ENCODE measurements at places on chromosomes 16 and 17.
A peak's percentile ranks its signal among the peaks of the same experiment; 100 is the strongest.

- H3K36me3 ChIP-seq, result peaks cover 7% of the 10 kb centered on the region
- H3K27ac ChIP-seq, result no peak overlapping the region
- H3K4me3 ChIP-seq, result no peak overlapping the region
- no peaks in the 10 kb centered on the region for H3K27me3 ChIP-seq
- no peak for DNase-seq
- peaks cover 34% of the 10 kb centered on the region for H3K4me1 ChIP-seq
These were observed 72.6 kb downstream of the NLK start for GRCh38 chr17:28115046-28115445.

DNA sequence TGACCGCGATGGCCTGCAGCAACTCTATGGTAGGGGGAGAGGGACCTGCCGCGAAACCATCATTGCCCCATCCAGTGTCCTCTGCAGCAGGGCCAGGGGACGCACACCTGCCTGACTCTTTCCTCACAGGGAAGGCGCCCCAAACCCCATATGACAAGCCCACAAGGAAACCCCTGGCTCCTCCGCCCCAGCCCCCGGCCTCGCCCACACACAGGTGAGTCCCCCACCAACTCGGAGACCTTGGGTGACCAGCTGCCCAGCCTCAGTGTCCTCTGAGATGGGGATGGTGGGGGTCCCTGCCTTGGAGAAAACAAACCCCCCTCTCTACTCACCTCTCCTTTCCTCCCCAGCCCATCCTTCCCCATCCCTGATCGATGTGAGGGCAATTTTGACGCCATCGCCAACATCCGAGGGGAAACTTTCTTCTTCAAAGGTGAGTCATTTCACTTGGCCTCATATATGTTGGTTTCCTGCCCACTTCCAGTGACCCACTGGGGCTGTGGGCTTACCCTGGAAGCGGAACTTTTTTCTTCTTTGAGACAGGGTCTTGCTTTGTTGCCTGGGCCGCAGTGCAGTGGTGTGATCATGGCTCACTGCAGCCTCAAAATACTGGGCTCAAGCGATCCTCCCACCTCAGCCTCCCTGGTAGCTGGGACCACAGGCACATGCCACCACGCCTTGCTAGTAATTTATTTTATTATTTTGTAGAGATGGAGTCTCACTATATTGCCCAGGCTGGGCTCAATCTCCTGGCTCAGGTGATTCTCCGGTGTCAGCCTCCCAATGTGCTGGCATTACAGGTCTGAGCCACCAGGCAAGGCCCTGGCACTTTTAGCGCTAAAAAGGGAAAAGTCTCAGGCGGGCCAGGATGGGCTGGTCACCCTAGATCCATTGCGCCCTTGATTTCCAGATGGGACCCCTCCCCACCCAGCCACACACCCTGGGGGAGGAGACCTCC, 8.0 kb upstream of the IL32 start:
- peaks cover 1% of the 10 kb centered on the region for H3K36me3 ChIP-seq
- peak overlapping the region; percentile 15 for H3K4me3 ChIP-seq
- H3K27ac ChIP-seq, result no peak overlapping the region
- peaks cover 23% of the 10 kb centered on the region for H3K4me1 ChIP-seq
- DNase-seq, result no peak

DNA sequence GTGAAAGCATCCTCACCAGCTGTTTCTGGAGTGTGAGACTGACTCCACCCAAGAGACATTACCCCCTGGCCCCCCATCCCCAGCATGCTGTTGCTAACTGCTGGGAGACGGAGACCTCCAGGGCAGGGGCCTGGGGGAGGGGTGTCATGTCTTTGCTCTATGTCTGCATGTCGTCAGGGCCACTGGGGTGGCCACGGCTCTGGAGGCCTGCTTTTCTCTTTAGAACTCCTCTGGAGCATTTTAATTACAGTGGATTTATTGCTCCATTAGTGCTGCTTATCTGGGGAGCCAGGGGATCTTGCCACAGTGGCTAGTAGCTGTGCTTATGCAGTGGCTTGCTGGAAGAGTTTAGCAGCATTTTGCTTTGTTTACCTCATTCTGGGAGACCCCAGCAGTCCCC, 32.3 kb downstream of the CLEC16A start:
- H3K36me3 ChIP-seq, result peaks cover 74% of the 10 kb centered on the region
- H3K27me3 ChIP-seq, result no peaks in the 10 kb centered on the region
- peaks cover 17% of the 10 kb centered on the region for H3K4me1 ChIP-seq
- H3K4me3 ChIP-seq, result no peak overlapping the region

GRCh38 chr16:53968896-53969295, 264.9 kb downstream of the FTO start:
- H3K36me3 ChIP-seq, result peaks cover 5% of the 10 kb centered on the region
- no peak overlapping the region for H3K27ac ChIP-seq
- H3K27me3 ChIP-seq, result no peaks in the 10 kb centered on the region
- H3K4me3 ChIP-seq, result no peak overlapping the region

DNA sequence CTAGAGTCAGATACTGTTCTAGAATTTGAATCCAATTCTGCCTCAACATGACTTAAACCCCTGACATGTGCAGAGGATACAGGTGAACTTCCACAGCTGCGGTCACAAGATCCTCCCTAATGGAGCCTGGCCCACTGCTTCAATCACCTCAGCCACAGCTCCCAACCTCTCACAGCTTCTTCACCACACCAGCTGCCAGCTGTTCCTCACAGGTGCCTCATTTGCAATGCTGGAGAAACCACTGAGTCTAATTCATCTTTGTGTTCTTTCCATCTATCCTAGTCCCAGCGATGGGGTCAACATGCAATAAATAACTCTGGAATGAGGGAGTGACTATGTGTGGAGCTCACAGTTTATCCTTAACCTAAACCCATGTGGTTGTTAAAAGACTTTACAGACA, 72.0 kb upstream of the MAF start:
- H3K27me3 ChIP-seq, result peaks cover 2% of the 10 kb centered on the region
- H3K4me3 ChIP-seq, result no peak overlapping the region
- DNase-seq, result no peak
- H3K27ac ChIP-seq, result no peak overlapping the region
- no peaks in the 10 kb centered on the region for H3K4me1 ChIP-seq

GRCh38 chr16:79668502-79668901, 68.0 kb upstream of the MAF start:
- H3K4me1 ChIP-seq, result no peaks in the 10 kb centered on the region
- H3K27me3 ChIP-seq, result peaks cover 7% of the 10 kb centered on the region
- no peak for DNase-seq
- H3K27ac ChIP-seq, result no peak overlapping the region
- H3K4me3 ChIP-seq, result no peak overlapping the region

- DNase-seq, result no peak
- H3K4me1 ChIP-seq, result peaks cover 22% of the 10 kb centered on the region
- H3K4me3 ChIP-seq, result no peak overlapping the region
- H3K36me3 ChIP-seq, result no peaks in the 10 kb centered on the region
- H3K27ac ChIP-seq, result no peak overlapping the region
- H3K27me3 ChIP-seq, result peaks cover 13% of the 10 kb centered on the region
These were observed 48.1 kb downstream of the BEAN1 start for GRCh38 chr16:66475232-66475631.

GRCh38 chr16:72873853-72874252, 174.1 kb downstream of the ZFHX3 start:
- H3K27ac ChIP-seq, result no peak overlapping the region
- no peak overlapping the region for H3K4me3 ChIP-seq
- H3K36me3 ChIP-seq, result no peaks in the 10 kb centered on the region
- DNase-seq, result no peak
- H3K4me1 ChIP-seq, result peaks cover 5% of the 10 kb centered on the region

GRCh38 chr17:55274355-55275255, 9.8 kb downstream of the HLF start:
- no peaks in the 10 kb centered on the region for H3K4me1 ChIP-seq
- no peak overlapping the region for H3K4me3 ChIP-seq
- H3K27ac ChIP-seq, result no peak overlapping the region
- H3K36me3 ChIP-seq, result no peaks in the 10 kb centered on the region

GRCh38 chr16:86041807-86042206, 142.8 kb downstream of the IRF8 start:
- peaks cover 8% of the 10 kb centered on the region for H3K4me1 ChIP-seq
- no peaks in the 10 kb centered on the region for H3K36me3 ChIP-seq
- no peak overlapping the region for H3K4me3 ChIP-seq
- peaks cover 23% of the 10 kb centered on the region for H3K27me3 ChIP-seq

DNA sequence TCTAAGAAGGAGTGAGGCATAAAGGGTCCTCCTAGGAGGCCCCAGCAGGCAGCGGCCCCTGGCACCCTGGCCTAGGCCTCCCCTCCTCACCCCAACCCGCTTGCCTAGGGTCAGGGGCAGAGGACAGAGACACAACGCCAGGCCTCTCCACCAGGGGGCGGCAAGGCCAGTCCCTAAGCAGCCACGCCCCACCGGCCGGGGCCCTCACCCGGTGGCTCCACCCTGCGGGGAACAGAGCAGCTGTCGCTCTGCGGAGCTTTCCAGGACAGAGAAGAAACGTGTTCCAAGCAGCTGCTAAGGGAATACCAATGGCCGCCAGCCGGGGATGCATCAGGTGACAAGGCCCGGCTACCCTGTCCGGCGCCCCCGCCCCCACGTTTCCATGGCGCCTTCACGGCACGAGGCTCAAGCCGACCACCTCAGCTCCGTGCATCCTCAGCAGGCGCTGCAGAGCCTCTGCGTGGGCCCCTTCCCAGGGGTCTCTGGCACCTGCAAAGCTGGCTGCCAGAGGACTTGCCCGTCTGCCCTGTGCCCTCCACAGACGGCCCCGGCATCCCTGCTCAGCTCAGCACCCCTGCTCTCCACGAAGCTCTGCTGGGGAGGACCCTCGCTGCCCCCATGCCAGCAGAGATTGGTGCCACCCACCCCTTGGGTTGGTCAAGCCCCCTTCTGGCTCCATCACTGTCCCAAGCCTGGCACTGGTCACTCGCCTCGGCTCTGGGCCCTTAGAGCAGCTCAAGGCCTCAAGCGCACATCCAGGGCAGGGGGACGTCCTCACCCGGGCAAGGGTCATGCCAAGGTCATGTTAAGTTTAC, 5.6 kb downstream of the ZNF598 start:
- peaks cover 38% of the 10 kb centered on the region for H3K4me1 ChIP-seq
- no peak overlapping the region for H3K27ac ChIP-seq
- H3K27me3 ChIP-seq, result no peaks in the 10 kb centered on the region
- peaks cover 36% of the 10 kb centered on the region for H3K36me3 ChIP-seq
- H3K4me3 ChIP-seq, result no peak overlapping the region

GRCh38 chr17:39094607-39095308, 56.7 kb downstream of the PLXDC1 start:
- no peak for DNase-seq
- H3K27ac ChIP-seq, result no peak overlapping the region
- H3K4me3 ChIP-seq, result no peak overlapping the region
- peaks cover 60% of the 10 kb centered on the region for H3K4me1 ChIP-seq

DNA sequence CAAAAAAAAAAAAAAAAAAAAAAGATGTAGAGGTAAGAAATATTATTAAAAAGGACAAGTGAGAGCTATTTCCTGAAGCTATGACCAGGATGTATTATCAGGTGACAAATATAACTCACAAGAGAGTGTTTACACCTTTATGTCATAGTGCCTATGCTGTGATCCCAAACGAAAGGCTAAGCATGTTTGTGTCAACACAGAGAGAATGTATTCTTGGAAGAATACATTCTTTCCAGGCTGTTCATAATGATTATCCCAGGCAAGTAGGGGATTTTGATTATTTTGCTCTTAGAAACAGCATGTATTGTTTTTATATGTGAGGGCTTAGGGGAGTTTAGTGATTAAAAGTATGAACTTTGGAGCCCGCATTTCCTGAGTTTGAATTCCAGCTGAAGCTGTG, 175.0 kb downstream of the SPECC1 start:
- no peaks in the 10 kb centered on the region for H3K36me3 ChIP-seq
- H3K27me3 ChIP-seq, result no peaks in the 10 kb centered on the region
- no peaks in the 10 kb centered on the region for H3K4me1 ChIP-seq

DNA sequence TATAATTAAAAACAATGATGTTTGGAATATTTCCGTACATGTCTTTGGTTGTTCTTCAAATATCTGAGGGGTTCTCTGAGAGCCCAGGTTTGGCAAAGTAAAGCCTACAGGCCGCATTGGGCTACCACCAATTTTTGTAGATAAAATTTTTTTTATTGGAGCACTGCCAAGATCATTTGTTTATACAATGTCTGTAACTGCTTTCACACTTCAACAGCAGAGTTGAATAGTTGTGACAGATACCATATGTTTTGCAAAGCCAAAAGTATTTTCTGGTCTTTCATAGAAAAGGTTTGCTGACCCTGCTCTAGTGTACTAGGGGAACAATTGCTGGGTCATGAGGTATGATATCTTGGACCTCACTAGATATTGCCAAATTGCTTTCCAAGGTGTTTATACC, 10.5 kb downstream of the PPM1D start:
- no peaks in the 10 kb centered on the region for H3K27me3 ChIP-seq
- DNase-seq, result no peak
- H3K36me3 ChIP-seq, result peaks cover 8% of the 10 kb centered on the region
- H3K27ac ChIP-seq, result no peak overlapping the region
- H3K4me3 ChIP-seq, result no peak overlapping the region

DNA sequence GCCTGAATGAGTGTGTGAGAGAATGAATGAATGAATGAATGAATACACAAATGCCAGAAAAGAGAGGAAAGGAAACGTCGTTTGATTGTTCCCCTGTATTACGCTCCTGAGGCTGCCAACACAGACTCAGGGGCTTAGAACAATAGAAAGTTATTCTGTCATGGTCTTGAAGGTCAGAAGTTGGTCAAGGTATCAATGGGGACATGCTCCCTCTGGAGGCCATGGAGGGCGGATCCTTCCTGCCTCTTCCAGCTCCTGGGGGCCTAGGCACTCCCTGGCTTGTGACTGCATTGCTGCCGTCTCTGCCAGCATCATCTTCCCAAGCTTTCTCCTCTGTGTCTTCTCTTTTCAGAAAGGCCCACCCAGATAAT, 1.5 kb upstream of the SLC38A8 start:
- H3K27ac ChIP-seq, result no peak overlapping the region
- peaks cover 18% of the 10 kb centered on the region for H3K27me3 ChIP-seq
- no peak overlapping the region for H3K4me3 ChIP-seq
- no peaks in the 10 kb centered on the region for H3K4me1 ChIP-seq
- DNase-seq, result no peak
- peaks cover 13% of the 10 kb centered on the region for H3K36me3 ChIP-seq

DNA sequence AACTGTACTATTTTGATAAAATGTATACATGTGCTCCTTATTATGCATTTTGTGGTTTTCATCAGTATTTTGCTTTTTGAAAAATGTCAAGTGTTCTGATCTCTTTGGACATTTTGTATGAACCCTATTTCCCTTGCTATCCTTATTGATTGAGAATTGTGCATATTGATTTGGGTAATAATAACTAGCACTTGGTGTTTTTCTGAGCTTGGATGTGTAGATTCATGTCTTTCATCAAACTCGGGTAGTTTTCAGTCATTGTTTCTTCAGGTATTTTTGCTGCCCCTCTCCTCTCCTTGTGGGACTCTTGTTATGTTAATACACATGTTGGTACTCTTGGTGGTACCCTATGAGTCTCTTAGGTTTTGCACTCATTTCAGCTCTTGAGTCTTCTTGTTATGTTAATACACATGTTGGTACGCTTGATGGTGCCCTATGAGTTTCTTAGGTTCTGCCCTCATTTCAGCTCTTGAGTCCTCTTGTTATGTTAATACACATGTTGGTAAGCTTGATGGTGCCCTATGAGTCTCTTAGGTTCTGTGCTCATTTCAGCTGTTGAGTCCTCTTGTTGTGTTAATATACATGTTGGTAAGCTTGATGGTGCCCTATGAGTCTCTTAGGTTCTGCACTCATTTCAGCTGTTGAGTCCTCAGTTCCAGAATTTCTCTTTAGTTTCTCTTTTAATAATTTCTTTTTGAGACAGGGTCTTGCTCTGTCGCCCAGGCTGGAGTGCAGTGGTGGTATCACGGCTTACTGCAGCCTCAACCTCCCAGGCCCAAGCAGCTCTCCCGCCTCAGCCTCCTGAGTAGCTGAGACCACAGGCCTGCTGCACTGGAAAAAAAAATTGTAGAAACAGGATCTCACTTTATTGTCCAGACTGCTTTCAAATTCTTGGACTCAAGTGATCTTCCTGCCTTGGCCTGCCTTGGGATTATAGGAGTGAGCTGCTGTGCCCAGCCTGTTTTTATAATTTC, 19.3 kb downstream of the ZNF750 start:
- no peak for DNase-seq
- H3K4me3 ChIP-seq, result no peak overlapping the region
- peaks cover 29% of the 10 kb centered on the region for H3K4me1 ChIP-seq
- H3K27me3 ChIP-seq, result no peaks in the 10 kb centered on the region
- peaks cover 30% of the 10 kb centered on the region for H3K36me3 ChIP-seq
- no peak overlapping the region for H3K27ac ChIP-seq

Data from activated B cell treated with CpG ODN at 0.5 μM for 24 hours (primary cell).